ENCODE measurements at places on chromosomes 5 and 9.

DNA sequence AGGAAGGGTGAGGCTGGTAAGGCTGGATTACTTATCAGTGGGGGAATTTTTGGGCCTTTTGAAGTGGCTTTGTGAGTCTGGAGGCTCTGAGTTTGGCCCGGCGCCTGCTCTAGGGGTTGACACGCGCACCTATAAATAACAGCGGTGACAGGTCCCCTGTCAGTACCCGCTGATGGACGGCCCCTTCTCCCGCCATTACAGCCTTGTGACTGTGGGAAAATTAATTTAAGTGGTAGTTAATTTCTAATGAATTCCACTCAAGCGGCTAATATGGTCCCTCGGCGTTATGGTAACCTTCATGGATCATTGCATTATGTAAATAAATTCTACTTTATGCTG, 16.5 kb downstream of the MRPL36 start:
- peak; percentile 48 for DNase-seq

DNA sequence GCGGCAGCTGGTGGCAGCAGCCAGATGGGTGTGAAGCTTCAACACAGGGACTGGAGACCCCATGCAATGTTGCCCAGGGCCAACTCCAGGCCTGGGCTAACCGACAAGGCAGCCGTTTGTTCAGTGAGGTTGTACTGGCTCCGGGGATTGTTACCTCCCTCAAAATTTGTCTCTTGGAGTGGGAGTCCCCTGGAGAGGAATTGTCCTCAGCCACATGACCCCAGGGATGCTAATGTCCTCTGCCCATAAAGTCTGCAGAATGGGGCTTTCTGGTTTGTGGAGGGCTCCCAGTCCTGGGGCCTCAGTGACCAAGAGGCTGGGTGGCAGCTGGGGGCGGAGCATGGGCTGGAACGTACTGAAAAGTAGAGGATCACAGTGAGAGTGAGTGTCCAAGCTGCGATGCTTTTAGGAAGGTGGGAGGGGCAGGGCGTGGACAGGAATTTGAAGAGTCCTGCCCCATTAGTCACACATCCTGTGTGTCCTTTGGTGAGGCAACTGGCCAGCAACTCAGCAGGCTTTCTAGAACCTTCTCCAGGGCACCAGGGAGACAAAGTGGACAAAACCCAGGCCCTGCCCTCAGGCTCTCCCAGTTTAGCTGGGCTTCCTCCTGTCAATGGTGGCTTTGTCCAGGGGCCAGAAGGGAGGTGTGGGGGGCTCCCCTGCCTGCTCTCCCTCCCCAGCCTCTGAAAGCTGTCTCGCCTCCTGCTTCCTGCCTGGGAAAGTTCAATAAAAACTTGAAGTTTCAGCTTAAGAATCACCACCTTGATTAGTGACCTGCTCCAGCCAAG, 114.0 kb downstream of the NSG2 start:
- peak; percentile 62 for DNase-seq

DNA sequence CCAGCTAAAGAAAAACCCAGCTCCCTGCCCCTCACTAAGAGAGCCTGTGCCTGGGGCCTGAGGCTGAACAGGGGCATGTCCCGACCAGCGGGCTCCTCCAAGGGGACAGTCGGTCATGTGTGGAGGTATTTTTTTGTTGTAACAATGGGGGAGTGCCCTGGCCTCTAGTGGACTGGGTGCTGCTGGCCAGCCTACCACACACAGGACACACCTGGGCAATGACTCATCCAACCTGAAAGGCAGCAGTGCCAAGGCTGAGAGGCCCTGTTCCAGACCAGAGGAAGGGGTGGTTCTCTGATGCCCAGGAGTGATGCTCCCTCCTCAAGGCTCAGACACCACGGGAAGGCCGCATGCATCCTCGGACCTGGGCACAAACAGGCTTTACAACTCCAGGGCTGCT, 181.5 kb downstream of the OLFM1 start:
- no peak for DNase-seq

GRCh38 chr5:80871541-80871961, 88.6 kb upstream of the RASGRF2 start:
- DNase-seq = peak; percentile 69

- no peak for DNase-seq
Measured at GRCh38 chr9:137293094-137293481, 9.0 kb downstream of the NRARP start.

- DNase-seq = no peak
Measured at GRCh38 chr5:67677422-67677970, 480.9 kb upstream of the CD180 start.

DNA sequence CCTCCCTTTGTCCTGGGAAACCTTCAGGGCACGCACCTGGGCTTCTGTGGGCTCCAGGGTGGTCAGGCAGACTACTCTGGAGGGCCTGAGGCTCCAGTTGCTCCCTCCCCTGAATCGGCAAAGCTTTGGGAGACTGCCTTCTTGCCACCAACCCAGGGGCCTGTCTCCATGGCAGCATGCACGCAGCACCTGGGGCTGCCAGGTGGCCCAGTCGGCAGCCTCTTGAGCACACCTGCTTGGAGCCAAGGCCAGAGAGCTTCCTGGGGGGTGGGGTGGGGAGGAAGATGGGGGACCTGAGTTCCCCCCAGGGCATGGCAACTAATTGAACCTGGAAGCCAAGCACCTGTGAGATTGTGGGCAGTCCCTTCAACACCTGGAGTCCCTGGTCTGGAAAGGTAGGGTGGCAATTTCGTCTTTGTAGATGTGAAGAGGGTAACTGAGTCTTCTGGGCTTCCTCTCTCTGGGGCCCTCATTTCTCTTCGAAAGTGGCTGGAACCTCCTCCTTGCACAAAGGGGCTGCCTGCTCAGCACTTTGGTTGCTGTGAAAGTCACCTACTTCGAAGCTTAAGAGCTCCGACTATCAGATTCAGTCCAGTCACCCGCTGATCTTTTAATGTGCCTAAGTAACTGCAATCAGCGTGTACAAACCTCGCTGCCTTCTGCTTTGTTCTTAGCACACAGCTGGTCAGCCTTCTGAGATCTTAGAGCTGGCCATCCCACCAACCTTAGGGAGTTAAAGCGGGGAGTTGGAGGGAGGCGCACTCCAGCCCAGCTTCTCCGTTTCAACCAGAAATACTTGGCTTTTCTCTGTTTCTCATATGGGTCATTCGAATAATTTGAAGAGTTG, 4.0 kb downstream of the RNF183 start:
- DNase-seq = no peak

DNA sequence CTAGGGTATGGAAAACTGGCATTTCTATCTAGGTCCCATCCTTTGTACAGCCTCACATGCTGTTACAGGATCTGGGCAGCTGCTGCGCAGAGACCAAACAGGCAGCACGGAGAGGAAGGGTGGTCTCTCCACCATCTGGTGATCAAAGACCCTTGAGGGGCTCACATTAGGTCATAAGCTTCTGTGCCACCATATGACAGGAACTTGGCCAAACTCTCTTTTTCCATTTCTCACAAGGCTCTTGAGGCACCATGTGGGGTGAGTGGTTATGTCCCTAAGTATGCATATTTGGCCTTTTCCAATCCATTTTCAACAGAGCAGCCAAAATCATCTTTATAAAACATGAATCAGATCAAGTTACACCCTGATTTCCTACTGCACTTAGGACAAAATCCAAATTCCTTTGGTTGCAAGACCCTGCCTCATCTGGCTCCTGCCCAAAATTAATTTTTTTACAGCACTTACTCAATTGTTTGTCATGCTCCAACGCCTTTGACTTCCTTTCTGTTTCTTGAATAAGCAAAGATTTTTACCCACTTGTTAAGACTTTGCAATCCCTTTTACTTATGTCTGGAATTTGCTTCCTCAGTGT, 730.0 kb downstream of the MAT2B start:
- DNase-seq = peak; percentile 94

GRCh38 chr5:88486431-88486830, 217.8 kb upstream of the TMEM161B start:
- DNase-seq = no peak

GRCh38 chr5:103532086-103532734, 30.4 kb downstream of the NUDT12 start:
- no peak for DNase-seq

GRCh38 chr5:67003935-67004729, 192.5 kb downstream of the CD180 start:
- DNase-seq = peak; percentile 84

DNA sequence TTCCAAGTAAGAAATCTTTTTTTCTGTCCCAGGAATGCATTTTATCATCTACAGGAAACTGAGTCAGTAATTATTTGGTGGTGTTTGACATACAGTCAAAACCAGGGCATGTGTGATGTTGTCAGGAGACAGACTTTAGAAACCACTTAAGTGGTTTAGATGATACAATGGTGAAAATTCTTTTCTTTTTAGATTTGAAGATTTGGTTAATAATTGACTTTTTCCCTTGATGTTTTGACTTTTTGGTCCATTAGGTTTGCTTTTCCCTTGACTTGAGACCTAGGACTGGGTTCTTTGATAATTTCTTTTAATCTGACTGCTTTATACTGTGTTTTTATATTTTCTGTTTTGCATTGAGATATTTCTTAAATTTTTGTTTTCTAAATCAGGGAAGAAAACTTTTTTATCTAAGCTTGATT, 85.2 kb downstream of the RASGRF2 start:
- DNase-seq = peak; percentile 2

GRCh38 chr9:3514786-3515185, 11.0 kb downstream of the RFX3 start:
- no peak for DNase-seq

DNA sequence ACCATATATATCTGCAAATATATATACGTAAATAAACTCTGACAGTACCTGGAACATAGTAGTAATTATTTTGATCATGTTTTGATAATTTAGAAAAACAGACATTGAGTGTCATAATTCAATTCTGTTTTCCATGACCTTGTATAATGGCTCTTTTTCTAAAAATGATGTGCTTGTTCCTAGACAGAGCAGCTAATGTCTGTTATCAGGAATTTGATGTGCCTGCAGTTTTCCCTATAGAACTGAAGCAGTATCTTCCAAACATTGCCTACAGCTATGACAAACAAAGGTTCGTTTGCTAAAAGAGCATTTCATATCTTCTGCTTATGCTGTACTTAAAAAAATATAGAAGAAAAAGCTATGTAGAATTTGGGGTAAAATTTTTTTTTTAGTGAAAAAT, 5.3 kb downstream of the SETD9 start:
- no peak for DNase-seq

- DNase-seq = peak; percentile 26
Measured at GRCh38 chr5:83496626-83497025, 25.1 kb downstream of the VCAN start.
